ENCODE measurements at places on chromosomes 5 and 9.

- peak; percentile 64 for DNase-seq
Observed at GRCh38 chr9:115209601-115210306, 91.8 kb upstream of the TNC start.

DNA sequence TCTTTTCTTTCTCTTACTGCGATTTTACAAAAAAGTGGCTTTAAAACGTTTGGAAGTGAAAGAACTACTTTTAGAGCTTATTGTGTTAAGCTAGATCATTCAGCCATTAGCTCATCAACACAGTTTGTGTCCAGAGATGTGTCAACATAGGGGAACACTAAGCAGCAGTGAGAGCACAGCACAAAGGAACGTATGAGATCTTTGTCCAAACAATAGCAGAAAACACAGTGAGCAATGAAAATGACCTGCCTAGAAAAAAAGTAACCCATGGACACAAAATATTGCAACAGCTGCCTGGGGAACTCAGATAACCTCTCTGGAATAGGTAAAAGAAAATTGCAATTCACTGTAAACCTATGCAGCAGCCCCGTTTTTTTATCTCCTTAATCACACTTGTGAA, 372.5 kb downstream of the ARHGEF28 start:
- no peak for DNase-seq

DNA sequence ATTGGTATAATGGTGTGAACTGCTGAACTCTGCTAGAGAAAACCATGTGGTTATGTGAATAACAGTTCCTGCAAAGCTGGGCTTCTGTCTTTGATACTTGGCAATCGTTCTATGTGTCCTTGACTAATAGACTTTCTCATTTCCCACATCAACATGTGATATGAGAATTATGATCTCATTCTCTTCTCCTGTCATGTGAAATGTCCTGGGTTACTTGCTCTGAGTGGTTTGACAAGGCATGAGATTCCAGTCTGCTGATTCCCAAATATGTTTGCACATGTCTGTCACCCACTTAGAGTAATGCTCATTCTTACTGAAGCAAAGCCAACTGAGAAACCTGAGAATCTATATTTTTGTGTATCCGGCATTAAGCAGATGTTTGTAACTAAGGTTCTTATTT, 141.2 kb downstream of the PARP8 start:
- peak; percentile 1 for DNase-seq

GRCh38 chr9:90775657-90776056, 26.0 kb upstream of the SYK start:
- DNase-seq = no peak

DNA sequence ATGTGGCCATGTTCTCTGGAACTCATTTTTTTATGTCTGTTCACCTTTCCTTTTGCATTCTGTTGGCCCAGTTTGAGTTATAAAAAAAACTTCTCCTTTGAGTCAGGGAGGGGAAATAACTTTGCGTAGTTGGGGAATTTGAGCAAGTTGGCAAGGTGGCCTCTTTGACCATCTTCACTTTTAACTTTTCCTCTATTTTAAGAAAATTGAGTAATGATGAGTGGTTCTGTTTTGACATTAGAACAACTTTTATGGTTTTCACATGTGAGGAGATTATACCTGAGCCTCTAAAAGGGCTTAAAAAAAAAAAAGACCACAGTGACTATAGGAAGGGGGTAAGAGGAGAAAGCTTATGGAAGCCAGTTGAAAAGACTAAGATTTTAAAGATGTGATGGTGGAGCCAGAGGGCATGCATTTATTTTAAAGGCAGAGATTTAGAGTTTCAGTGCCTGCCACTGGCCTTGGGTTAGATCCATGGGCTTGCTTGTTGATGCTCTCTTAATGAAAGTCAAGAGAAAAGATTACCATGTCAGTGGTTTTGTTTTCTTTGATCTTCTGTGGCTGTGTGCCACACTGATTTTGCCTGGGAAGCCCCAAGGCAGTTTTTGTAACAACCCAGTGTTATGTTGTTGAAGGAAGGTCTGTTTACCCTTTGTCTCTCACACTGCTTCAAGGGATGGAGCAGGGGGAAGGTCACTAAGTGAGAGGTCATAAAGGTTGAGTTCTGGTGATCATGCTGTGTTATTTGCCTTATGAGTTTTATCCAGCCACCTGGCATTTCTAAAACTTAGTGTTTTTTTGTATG, 219.7 kb upstream of the CD180 start:
- no peak for DNase-seq

DNA sequence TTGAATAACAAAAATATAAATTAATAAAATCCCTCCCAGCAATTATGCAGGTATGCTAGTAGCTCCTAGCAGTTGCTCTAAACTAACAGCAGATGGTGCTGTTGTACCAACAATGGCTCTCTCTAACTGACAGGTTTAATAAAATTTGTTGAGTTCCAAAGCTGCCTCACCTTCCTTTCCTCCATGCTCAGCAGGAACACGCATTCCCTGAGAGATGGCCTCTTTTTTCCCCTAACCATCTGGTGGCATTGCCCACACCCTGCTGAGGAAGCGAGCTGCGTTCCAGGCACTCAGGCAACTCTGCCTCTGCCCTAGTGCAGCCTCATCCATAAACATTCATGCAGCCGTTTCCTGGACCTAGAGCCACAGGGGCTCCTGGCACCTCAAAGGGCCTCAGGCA, 106.2 kb downstream of the KLHL3 start:
- peak; percentile 39 for DNase-seq

DNA sequence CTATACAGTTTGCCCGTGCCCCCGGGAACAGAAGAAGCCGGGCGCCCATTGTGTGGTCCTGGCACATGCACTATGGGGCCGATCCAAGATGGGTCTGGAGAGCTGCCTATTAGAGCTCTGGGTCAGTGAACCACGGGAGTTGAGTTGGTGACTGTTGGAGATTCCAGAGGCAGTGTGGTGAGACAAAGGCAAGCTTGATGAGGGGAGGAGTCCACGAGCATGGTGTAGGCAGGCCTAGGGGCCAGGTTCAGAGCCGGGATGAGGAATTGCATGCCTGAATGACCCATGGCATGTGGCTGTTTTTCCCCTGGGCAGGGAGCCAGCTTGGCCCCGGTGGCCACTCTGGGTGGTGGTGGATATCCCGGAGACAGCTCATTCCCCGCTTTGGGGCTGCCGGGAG, 84.4 kb upstream of the STC2 start:
- DNase-seq = no peak

DNA sequence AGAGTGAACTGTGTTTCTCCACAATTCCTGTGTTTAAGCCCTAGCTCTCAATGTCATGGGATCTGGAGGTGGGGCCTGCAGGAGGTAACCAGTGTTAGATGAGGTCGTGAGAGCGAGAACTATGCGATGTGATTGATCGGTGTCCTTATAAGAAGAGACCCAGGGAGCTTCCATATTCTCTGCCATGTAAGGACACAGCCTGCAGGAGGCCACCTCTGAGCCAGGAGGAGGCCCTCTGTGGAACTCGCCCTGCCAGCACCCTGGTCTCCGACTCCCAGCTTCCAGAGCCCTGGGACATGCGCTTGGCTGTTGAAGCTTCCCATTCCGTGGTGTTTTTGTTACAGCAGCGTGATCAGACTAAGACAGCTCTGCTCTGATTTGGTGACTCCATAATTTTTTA, 255.4 kb downstream of the IRX2 start:
- DNase-seq = no peak

- no peak for DNase-seq
Observed at GRCh38 chr9:82252116-82252515, 263.5 kb downstream of the SPATA31D1 start.

GRCh38 chr5:134784946-134785620, 26.5 kb downstream of the DDX46 start:
- peak; percentile 46 for DNase-seq

- DNase-seq = no peak
Observed at GRCh38 chr9:135617538-135617900, 21.8 kb downstream of the GLT6D1 start.

DNA sequence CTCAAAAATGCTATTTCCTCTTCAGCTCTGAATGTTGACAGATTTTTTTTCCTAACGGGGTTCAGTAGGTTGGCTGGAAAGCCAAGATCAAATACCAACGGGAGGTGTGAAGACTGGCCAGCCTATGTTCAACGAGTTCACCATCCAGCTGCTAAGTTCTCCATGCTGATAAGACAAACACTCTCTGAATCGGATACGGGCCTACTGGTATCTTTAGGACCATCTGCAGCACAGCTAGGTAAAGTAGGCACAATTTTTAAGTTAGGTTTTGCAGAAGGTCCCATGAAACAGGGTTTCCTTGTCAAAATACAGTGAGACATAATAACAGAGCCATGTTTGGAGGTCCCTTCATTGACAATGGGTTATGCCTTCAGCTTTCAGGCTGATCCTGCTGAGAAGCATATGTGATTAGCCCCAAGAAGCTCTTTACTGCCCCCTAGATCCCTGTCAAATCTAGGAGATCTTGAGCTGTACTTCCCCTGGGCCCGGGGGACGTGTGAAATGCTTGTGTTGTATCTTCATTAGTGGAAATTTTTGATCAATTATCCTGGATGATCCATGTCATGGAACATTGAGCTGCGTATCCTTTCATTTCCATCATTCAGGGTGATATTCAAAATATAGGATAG, 60.6 kb downstream of the PGM5 start:
- DNase-seq = no peak

DNA sequence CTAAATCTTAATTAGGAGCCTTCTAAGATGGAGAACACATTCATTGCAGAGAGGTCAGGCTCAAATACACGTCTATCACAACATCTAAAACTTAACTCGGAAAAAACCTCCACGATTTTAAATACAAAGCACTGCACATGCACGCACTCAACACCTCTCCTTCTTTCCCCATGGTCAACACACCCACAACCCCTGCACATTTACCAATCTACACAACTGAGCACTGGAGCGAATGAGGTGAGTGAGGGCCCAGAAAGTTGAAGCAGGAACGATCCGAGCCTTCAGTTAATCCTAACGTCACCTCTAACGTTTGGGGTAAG, 278 bp upstream of the NIPSNAP3A start:
- DNase-seq = no peak

- DNase-seq = no peak
Observed at GRCh38 chr5:38250763-38251448, 7.5 kb upstream of the EGFLAM start.

GRCh38 chr5:9284272-9284671, 261.6 kb downstream of the SEMA5A start:
- DNase-seq = no peak

DNA sequence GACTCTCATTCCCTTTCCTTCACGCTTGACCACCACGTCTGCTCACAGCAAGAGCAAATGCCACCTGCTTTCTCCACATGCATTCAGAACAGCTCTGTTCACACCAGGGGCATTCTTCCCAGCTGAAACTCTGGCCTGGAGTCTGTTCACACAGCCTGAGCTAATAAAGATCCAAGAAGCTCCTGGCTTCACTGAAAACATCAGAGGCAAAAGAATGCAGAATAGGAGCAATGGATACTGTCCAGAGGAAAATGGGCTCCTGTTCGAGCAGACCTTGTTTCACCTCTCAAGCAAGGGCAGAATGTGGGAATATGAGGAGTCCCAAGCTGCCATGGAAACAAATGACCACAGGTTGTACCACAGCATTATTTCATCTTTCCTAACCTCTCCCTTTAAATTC, 402.7 kb upstream of the TNC start:
- no peak for DNase-seq

DNA sequence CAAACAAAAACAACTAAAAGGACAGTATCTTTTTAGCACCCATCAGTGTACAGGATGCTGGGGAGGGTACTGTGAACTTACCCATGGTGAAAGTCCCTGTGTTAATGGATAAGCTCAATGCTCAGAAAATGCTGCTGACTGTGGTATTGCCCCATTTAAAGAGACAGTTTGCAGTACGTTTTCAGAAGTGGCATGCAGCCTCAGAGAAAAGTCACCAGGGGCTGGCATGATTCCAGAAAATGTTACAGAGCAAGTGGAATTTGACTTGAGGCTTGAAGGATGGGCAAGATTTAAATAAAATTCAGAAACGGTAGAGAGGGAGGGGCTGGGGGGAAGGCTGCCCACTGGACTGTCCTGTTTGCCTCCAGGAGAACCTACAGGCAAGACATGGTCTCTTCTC, 7.2 kb downstream of the S1PR3 start:
- DNase-seq = peak; percentile 41

- no peak for DNase-seq
Observed at GRCh38 chr9:131347376-131348020, 46.4 kb upstream of the PRRC2B start.
